ENCODE measurements at places on chromosomes 3 and 15.

- DNase-seq: no peak
These were observed 1.7 kb upstream of the SETD5 start for GRCh38 chr3:9395570-9396300.

DNA sequence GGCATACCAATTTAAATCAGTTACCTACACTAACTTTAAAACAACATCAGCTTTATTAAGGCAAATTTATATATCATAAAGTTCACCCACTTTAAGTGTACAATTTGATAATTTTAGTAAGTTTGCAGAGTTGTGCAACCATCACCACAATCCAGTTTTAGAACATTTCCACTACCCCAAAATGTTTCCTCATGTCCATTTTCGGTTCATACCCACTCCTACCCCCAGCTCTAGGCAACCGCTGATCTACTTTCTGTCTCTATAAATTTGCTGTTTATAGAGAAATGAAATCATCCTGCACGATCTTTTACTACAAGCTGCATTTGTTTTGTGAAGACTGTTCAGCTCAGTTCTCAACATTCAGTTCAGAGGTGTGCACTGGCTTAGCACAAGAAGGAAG lies 31.5 kb upstream of the FAM81A start:
- DNase-seq: no peak

DNA sequence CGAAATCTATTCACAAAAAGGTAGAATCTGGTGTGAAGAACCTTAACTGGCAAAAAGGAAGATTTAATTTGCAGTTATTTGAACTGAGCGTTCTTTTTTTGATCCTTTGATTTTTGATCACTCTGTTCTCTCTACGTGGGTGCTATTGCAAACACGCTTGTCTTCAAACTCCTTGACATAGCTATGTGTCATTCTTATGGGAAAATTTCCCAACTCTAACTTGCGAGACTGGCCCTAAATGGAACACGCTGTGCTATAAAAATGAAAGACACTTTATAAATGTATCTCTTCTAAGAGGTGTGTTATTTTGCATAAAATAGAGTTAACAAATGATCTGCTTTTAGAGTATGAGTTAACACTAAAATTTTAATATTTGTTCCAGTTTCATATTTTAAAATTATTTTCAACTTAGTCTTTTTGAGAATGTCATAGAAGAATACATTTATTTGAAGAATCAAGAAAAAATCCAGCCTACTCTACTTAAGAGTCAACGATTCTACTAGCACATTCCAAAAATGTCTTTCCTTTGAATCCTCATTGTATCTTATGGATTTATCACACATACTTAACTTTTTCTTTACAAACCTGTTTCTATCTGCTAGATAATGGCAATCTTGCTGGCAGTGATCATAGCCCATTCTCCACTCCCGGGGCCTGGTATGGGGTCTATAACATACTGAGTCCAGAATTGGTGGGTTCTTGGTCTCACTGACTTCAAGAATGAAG lies 610.0 kb upstream of the TBL1XR1 start:
- DNase-seq: no peak

DNA sequence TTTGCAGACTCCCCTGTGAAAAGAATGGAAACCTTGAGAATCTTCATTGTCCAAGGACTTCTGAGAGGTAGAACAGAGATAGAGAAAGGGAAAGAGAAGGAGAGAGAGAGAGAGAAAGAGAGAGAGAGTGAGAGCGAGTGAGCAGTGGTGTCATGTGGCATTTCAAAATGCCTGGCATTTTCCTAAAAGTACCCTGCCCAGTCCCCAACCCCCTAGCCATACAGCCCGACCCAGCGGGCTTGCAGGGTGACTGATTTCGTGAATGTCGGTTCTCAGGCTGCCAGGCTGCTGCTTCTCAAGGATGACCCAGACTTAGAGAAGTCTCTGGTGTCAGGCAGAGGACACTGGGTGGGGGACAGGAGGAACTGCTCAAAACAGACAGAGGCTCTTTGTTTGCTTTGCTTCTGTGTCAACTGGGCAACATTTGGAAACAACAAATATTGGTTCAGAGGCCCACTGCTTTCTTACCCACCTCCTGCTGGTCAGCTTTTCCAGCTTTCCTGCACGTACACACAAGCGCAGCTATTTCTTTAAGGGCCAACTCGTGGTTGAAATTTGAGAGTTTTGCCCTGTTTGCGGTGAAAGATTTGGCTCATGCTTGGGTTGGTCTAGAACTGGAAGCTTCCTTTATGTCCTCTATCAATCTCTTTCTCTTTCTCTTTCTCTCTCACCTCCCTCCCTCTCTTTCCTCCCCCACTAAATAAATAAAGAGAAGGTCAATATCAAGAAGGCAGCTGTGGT lies 3.7 kb upstream of the TF start:
- no peak for DNase-seq

DNA sequence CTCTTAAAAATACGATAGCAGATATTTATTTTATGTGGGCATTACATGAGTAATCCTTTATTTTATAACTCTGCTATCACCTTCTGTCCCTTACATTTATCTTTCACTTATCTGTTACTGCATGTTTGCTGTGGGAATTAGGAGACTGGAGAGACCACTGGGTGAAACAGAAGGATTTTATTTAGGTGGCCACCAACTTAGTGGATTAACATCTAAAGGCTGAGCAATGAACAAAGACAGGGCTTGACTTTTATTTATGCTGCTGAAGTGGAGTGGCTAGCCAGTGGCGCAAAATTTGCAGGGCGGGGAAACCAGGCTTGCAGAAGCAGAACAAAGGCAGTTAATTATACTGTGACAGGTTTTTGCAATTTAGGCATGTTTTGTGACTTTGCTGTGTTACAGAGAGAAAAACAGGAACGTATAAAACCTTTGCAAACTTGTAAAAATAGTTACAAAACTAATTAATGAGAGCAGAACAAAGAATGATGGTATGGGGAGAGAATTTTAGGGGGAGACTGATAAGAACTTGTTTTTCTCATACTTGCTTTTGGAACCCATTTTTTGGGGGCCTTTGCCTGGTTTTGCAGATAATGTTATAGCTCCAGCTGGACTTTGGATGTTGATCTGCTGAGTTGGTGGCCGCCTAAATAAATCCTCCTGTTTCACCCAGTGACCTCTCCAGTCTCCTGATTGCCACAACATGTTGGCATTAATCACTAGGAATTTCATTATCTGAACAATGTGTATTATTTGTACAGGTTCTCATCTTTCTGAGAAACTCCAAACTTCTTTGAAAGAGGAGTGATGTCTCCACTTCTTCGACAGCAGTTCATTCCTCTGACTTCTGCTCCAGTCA lies 18.0 kb downstream of the KLHL24 start:
- DNase-seq: no peak

- DNase-seq: no peak
These were observed 2.4 kb downstream of the RPL39L start for GRCh38 chr3:187136936-187137335.

GRCh38 chr15:29208352-29208751 lies 61.3 kb downstream of the NSMCE3 start:
- DNase-seq: no peak

DNA sequence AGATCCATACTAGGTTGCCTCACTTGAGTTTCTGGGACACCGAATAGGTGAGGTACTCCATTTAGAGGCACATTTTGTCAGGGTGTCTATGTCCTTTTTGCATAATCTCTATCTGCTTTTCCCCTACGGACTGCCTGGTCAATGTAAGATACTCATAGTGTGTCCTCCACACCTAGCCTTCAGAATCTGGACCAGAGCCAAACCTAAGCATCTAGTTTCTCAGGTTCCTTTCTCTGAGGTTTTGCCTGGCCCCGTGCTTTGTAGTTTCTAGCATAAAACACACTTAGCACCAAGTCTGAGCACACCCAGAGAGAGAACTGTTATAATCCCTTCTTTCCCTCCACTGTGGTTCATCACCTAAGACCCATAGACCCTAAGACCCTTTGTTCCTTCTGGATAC lies 105.9 kb upstream of the MLF1 start:
- no peak for DNase-seq
